ENCODE measurements at places on chromosomes 5 and 9. TPM values are rescaled to one million over a fixed set of nuclear protein-coding genes. Genes with fewer than 3 reads are reported as not detected.

The LVRN gene
- 0.44 TPM for total RNA-seq

The C5orf58 gene
- total RNA-seq = not detected

The IFNK gene
- total RNA-seq = not detected

The LCN2 gene
- not detected for total RNA-seq

The FOXD1 gene
- total RNA-seq = 7.6 TPM
